ENCODE measurements at places on chromosomes 7 and 10.

GRCh38 chr10:16999665-17000451 lies 129.8 kb downstream of the CUBN start:
- DNase-seq, result no peak

DNA sequence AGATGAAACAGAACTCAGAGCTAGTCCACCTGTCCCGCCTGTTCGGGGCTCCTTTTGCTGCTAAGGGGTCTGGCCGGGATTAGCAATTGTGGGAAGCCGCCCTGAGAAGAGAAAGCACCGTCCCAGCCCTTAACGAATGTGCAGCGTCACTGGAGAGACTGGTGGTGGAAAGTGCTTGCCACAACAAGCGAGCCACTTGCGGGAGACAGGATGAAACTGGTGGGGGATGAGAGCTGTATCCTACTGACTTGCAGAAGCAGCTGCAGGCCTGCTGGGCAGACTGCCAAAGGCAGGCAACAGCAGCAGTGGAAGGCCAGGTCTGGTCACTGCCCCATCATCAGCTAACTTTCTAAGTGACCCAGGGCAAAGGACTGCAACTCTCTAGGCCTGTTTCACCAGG lies 95.4 kb downstream of the FAM53B start:
- no peak for DNase-seq

GRCh38 chr7:44308596-44309270 lies 16.7 kb downstream of the CAMK2B start:
- DNase-seq, result no peak

DNA sequence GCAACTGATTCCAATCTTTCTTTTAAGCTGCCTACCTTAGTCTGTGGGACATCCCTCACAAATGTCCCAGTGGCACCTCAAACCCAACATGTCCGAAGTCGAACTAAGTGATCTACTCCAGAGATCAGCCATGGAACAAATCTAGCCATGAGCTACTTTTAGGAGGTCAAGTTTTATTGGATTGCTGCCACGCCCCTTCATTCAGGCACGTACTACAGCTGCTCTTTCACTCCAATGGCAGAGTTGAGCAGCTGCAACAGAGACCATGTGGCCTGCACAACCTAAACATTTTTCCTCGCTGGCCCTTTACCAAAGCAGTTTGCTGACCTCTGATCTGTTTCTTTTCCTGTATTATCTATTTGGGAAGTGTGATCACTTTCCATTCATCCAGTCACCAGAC lies 192.4 kb upstream of the CDCA7L start:
- no peak for DNase-seq

DNA sequence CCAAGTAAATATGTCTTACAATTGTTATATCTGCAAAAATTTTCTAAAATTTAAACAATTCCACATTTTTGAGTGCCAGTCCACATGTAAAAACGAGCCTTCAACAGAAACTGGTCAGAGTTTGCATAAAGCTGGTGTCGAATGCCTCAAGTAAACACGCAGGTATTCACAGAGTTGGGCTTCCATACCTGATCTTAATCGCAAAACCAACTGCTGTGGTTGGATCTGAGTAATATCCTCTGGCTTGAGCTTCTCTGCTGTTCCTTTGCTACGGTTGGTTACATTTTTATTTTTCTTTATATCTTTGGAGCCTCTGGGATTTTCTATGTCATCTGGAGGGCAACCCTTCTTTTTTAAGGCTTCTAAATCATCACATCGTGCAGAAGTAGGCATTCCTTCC lies 28.4 kb downstream of the ITGB1 start:
- DNase-seq, result no peak

GRCh38 chr7:98795741-98796493 lies 73.9 kb downstream of the TMEM130 start:
- DNase-seq, result no peak

GRCh38 chr10:51075873-51076229 lies 1.6 kb downstream of the PRKG1 start:
- DNase-seq, result no peak

DNA sequence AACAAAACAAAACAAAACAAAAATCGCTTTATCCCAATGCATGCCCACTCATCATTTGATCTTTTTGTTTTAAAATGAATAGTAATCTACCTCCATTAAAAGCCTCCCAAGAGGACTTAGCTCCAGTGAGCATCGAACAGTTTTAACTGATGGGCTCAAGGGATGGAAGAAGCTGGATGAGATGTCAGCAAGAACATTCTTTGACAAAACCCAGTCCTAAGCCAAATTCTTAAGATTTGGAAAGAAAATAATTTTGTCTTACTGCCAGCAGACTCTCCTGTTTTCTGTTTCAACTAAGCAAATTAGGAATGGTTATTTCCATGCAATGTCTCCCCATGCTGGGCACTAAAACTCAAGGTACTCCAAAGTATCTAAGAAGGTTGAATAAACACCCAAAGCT lies 127.3 kb downstream of the RNLS start:
- DNase-seq, result no peak

GRCh38 chr7:115822380-115822779 lies 208.2 kb downstream of the TFEC start:
- no peak for DNase-seq

- DNase-seq, result no peak
Observed at GRCh38 chr10:95759233-95759826, 3.4 kb downstream of the ENTPD1 start.

Data from cortex of kidney (tissue), 1 donor.